ENCODE measurements at places on chromosomes 1 and 21.
A peak's percentile ranks its signal among the peaks of the same experiment; 100 is the strongest.

- peak; percentile 8 for DNase-seq
These were observed 28.0 kb upstream of the PLCH2 start for GRCh38 chr1:2448098-2448445.

DNA sequence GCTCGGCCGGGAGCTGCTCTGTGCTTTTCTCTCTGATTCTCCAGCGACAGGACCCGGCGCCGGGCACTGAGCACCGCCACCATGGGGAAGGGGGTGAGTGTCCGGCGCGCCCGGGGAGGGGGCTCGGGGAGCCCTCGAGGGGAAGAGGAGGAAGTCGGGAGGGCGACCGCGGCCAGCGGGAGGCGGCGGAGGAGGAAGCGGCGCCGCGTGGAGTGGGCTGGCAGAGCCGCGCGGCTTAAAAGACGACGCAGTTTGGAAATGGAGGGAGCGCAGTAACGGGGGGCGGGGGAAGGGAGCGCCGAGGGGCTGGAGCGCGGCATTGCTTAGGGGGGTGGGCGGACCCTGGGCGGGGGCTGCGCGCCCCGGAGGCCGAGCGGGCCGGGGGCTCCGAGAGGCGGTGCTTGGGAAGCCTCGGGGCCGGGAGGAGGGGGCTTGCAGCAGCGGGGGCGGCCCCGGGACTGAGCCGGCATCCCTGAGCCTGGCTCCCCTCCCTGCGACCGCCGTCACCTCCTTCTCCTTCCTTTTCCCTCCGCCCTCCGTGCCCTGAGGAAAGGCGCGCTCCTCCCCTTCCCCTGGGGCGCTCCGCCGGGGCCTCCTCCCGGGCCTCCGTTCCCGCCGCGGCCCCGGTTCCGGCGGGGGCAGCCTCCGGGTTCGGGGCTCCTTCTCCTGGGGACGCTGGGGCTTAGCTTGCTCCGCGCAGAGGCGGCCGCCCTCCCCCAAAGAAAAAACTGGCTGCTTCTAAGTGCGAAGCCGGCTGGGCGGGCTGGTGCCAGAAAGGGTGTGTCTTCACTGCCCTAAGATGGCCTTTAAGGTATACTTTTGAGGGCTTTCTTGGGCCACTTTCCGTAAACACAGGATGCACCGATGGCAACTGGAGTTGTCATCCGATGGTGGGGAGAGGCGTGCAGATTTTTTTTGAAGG lies 648 bp downstream of the ATP1A1 start:
- DNase-seq = peak; percentile 83

DNA sequence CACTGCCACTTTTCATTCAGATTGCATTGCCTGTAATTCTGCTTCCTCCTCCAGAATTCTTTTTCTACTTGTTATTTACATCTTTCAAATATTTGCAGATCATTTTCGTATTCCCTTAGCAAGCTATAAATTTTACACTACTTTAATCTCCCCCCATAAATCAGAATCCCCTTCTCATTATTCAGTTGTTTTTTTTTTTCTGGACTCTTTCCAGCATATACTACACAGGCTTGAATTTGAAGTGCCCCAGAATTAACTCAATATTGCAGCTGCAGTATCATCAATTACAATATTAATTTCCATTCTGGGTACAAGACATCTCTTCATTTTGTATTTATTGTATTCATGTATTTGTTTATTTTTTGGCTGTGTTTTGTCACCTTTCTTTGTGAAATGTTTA lies 1494.3 kb downstream of the AMY1C start:
- DNase-seq = no peak

DNA sequence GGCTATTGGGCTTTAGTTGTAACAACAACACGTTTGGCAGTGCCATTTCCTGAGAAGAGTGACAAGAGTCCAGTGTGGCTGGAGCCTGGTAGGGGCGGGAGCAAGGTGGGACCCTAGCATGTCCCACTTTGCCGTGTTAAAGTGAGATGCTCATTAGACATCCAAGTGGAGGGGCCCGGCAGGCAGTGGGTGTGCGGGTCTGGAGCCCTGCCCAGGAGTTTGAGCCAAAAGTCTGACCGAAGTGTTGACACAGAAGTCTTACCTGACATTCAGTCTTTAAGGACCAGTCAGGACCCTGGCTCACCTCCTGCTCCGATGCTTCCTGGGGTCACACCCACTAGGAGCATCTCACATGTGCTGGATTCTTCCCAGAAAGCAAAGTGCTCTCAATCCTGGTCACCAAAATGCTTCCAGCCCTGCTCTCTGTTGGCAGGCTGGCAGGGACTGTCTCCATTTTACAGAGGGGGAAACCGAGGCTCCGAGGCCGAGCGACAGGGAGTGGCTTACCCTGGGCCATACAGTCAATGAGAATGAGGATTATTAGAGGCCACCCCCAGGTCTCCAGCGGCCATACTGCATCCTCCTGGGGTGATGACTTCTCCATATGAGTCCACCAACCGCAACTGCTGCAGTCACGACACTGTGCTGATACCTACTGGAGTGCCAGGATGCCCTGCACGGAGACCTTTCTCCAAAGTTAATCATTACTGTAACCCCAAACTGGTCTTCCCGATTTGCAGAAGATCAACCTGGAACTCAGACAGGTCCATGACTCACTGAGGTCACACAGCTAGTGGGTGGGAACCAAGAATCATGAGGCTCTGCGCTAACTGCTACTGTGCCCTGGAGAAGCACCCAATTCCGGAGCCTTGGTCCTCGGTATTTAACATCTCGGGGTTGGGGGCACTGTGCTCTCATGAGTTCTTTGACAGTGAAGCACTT lies 112.7 kb downstream of the PRDM2 start:
- DNase-seq = no peak

- peak; percentile 51 for DNase-seq
These were observed 479.5 kb downstream of the PLPP3 start for GRCh38 chr1:56099766-56100265.

- DNase-seq = no peak
These were observed 5.6 kb upstream of the PCBP3 start for GRCh38 chr21:45637883-45638282.

DNA sequence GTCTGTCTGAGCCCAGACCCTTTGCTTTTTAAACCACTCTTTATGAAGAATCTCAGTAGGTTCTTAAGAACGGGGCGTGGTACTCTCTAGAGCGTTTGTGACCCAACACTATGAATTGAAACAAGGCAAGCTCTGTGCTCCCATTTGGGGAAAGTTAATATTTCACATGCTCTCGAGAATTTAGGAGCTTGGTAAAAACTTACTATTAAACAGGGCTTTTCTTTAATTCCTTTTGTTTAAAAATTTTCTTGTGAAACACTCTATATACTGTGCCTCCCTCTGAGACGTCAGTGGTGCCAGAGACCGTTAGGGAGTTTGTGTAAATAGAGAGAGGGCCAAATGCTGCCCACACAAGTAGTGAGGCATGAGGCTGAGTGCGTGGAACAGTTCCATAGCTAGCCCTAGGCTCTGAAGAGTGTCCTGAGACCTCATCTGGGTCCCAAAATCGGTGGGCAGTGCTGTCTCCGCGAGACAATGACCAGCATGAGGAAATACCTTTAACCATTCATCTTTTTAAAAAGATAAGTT lies 144.7 kb downstream of the ROR1 start:
- DNase-seq = no peak

DNA sequence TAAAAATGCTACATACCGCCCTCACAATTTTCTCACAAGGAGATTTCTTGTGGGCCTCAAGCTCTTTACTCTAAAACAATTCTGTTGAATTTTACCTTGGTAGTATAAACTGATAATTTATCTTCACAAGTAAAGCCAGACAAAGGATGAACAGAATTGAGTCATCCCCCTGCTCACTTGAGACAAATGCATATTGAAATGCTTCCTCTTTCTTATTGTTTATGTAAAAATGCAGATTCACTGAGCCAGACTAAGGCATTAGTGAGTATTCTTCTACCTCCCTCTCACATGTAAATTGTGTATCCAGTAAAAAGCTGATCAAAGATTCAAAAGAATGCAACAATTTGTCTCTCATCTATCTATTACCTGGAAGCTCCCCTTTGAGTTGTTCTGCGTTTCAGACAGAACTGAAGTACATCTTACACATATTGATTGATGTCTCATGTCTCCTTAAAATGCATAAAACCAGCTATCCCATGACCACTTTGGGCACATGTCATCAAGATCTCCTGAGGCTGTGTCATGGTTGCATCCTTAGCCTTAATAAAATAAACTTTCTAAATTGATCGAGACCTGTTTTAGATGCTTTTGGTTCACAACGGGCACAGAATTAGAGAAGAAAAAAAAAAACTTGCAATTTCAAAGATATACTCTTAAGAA lies 743.1 kb upstream of the B3GALT2 start:
- DNase-seq = no peak

DNA sequence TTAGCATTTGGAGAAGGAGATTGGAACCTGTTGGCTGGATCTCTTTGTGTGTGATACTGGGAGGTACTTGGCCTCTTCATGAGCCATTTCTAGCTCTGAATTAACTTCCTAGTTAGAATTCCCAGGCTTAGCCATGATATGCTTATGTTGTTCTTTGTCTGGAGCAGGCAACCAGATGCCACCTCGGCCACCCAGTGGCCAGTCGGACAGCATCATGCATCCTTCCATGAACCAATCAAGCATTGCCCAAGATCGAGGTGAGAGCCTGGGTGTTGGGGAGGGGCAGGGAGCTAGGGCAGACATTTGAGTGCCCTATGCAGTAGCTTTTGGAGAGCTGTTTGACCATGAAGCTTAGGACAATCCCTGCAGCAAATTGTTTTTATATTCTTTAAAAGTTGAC lies 26.5 kb upstream of the PIGV start:
- peak; percentile 23 for DNase-seq

- peak; percentile 94 for DNase-seq
These were observed 24.1 kb downstream of the ETNK2 start for GRCh38 chr1:204127597-204128242.

- DNase-seq = no peak
These were observed 393 bp downstream of the ELAPOR1 start for GRCh38 chr1:109114342-109114674.

GRCh38 chr1:246012341-246012740 lies 494.7 kb downstream of the SMYD3 start:
- DNase-seq = peak; percentile 68

GRCh38 chr1:208235982-208236761 lies 8.0 kb downstream of the PLXNA2 start:
- DNase-seq = peak; percentile 39

GRCh38 chr1:54163573-54163972 lies 10.8 kb upstream of the CDCP2 start:
- DNase-seq = no peak

DNA sequence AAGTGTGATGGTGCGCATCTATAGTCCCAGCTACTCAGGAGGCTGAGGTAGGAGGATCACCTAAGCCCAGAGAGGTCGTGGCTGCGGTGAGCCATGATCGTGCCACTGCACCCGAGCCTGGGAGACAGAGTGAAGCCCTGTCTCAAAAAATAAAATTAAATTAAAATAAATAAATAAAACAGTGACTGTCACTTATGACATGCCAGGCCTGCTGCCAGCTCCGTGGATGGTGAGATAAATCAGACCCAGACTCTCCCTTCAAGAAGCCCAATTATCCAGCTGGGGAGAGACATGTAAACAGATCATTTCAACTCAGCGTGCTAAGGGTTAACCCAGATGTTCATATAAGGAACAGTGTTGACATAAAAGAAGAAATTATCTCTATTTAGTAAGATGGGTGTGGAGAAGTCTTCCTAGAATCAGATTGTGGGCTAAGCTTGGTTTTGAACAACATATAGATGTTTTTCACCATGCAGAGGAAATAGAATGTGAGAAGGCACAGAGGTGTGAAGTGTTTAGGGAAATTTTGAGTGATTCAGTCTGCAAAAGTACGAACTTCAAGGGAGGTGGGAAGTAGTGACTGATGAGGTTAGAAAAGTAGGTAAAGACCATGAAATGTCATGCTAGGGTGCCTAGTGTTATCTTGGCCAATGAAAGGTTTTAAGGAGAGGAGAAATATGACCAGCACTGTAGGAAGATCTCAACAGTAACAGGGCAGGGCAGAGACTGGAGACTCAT lies 18.3 kb downstream of the YARS1 start:
- no peak for DNase-seq

DNA sequence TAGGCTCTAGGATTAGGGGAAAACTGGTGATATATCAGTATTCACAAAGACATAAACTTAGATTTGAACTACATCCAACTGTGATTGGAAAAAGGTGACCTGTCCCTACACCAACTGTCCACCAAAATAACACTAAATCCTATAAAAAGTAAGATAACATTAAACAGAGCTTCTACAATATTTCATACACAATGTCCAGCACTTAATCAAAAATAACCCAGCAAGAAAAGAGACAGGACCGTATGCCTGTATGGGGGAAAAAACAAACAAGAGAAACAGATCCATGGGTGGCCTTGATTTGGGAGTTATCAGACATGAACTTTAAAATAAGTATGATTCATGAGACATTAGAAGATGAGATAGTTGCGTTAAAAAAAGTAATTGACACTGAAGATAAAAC lies 9.7 kb upstream of the COL6A2 start:
- DNase-seq = no peak

- no peak for DNase-seq
These were observed 1043.2 kb downstream of the BRINP3 start for GRCh38 chr1:189434461-189434860.

DNA sequence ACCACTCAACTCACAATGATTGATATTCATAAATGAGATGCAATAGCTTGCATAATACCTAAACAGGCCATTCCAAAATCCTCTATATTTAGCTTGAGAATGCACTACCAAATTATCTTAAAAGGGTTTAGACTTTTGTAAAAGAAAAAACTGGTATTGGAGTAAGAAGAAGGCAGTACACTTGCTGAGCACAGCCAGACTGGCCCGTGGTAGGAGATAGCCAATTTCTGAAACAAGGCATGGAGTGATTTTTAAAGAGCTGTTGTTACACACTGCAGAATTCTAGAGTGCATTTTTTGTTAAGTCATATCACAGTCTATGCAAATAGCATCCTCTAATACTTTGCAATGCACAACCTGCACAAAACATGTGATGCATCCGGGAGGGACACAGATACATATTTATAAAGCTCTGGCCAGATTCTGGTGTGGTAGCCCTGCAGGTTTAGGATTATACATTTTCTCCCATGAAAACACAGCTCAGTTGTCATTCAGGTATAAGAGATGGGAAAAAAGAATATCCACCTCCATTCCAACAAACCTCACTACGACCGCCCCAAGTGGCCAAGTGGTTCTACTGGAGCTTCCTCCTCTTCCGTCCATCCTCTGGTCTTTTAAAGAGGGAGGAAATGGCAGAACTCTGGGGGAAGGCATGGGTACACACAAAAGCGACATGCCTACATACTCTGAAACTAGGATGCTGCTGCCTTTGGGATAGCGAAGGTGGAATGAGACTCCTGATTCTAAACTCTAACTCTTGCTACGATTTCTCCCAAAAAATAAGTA lies 40.8 kb downstream of the BCAR3 start:
- no peak for DNase-seq
